ENCODE measurements at places on chromosomes 2 and 18.

GRCh38 chr2:236959876-236960275 lies 125.8 kb upstream of the COPS8 start:
- no peak for DNase-seq

GRCh38 chr2:162261032-162261945 lies 18.0 kb upstream of the FAP start:
- DNase-seq = no peak

- DNase-seq = no peak
Observed at GRCh38 chr18:70280007-70280925, 8.6 kb upstream of the SOCS6 start.

DNA sequence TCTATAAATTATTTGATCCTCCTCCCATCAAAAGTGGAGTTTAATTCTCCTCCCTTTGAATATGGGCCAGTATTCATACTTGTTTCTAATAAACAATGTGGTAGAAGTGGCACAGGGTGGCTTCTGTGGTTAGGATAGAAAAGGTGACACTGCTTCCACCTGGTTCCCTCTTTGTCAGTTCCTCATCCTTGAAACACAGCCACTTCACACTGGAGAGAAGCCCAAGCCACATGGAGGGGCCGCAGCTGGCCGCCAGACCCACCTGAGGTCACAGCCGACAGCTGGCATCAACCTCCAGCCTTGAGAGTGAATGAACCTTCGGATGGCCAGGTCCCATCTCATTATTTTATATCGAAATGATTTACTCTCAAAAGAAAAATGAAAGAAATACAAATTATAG lies 27.5 kb upstream of the SLC66A3 start:
- DNase-seq = no peak

GRCh38 chr2:147512206-147512605 lies 332.6 kb upstream of the ACVR2A start:
- no peak for DNase-seq

- no peak for DNase-seq
Observed at GRCh38 chr2:37367310-37367709, 22.9 kb downstream of the QPCT start.
